CD4-positive, CD25-positive, alpha-beta regulatory T cell (primary cell): ENCODE measurements at places on chromosomes 11 and 22.

GRCh38 chr11:122517403-122518379 is 137.8 kb upstream of the UBASH3B start:
- no peak for DNase-seq

DNA sequence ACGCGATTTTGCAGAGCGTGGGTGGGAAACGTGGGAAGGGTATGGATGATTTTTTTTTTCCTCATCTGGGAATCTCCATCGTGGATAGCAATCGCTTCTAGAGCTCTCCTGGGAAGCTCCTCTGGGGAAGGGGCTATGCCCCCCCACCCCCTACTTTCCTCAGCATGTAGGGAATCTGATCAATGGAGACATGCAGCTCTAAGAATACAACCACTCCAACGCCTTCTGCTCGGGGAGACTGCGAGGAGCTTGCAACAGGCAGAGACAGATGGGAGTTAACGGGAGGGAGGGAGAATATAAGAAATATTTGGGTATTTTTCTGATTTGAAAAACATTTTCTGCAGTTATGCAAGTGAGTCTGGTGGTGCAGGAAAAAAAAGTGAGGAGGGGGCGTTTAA is 104.6 kb upstream of the HSD17B12 start:
- DNase-seq, result no peak

GRCh38 chr11:128949791-128950454 is 7.3 kb upstream of the TP53AIP1 start:
- no peak for DNase-seq

- DNase-seq, result no peak
These were observed 19.0 kb upstream of the STK33 start for GRCh38 chr11:8613036-8613435.

DNA sequence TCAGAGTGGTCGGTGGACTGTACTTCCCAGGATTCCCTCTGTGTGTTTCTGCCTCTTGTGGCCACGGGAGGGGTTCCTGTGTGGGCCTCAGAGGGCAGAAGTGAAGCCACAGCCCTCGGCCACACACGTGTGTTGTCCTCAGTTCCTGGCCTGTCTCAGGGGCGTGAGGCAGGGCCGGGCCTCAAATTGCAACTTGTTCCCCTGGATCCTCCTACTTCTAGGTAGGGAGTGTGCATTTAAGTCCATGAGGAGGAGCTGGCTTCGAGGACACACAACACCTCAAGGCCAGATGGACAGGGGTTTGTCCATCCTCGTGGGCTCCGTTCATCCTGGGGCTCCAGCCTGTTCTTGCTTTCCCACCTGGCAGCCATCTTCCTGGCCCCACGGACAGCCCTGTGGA is 573.0 kb downstream of the TBC1D22A start:
- no peak for DNase-seq

- no peak for DNase-seq
These were observed 41.2 kb upstream of the ARL14EP start for GRCh38 chr11:30281476-30282288.
